Right lobe of liver (tissue), 6 donors: ENCODE measurements at places on chromosomes 1 and 21.

DNA sequence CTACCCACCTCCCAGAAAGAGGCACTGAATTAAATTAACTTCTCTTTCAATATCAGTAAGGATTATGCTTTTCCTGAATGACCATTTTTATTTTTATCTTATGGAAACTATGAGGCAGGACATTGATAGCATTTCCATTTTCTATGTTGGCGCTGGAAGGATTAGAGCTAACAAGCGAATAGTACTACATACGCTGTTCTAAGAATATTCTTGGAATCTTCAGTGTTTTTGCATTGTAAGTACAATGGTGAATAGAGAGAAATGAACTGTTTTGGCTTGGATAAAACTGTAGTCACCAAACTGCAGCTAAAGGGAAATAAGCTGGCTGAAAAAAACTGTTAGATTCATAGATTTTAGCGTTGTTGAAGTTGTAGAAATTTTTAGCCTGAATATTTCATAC, 779.0 kb upstream of the ADGRL4 start:
- H3K4me1 ChIP-seq, result no peaks in the 10 kb centered on the region
- no peak for DNase-seq

- H3K36me3 ChIP-seq, result no peaks in the 10 kb centered on the region
- H3K4me1 ChIP-seq, result no peaks in the 10 kb centered on the region
- no peak for DNase-seq
- H3K4me3 ChIP-seq, result peak overlapping the region; percentile 31
Observed at GRCh38 chr1:205229399-205229871, 1.7 kb downstream of the TMCC2 start.

- no peak for DNase-seq
- no peaks in the 10 kb centered on the region for H3K4me1 ChIP-seq
- H3K4me3 ChIP-seq, result no peak overlapping the region
- H3K36me3 ChIP-seq, result no peaks in the 10 kb centered on the region
- H3K27me3 ChIP-seq, result no peaks in the 10 kb centered on the region
- no peak overlapping the region for H3K27ac ChIP-seq
Observed at GRCh38 chr1:121417325-121417923, 232.6 kb downstream of the SRGAP2C start.

DNA sequence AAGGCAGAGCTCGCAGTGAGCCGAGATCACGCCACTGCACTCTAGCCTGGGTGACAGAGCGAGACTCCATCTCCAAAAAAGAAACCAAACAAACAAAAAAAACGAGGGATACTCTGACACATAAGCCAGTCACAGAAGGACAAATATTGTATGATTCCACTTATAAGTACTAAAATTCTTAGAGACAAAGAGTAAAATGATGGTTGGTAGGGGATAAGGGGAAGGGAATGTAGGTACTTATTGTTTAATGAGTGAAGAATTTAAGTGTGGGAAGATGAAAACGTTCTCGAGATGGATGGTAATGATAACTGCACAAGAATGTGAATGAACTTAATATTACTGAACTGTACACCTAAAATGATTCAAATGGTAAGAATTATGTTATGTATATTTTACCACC, 66.7 kb upstream of the GUCA2A start:
- H3K36me3 ChIP-seq, result no peaks in the 10 kb centered on the region
- H3K27ac ChIP-seq, result no peak overlapping the region
- H3K27me3 ChIP-seq, result no peaks in the 10 kb centered on the region

- H3K4me3 ChIP-seq, result no peak overlapping the region
- H3K36me3 ChIP-seq, result no peaks in the 10 kb centered on the region
- H3K27me3 ChIP-seq, result no peaks in the 10 kb centered on the region
- H3K27ac ChIP-seq, result no peak overlapping the region
- DNase-seq, result no peak
- no peaks in the 10 kb centered on the region for H3K4me1 ChIP-seq
Observed at GRCh38 chr1:65211331-65211730, 63.3 kb downstream of the AK4 start.

GRCh38 chr21:40562242-40563002, 284.5 kb downstream of the DSCAM start:
- no peak for DNase-seq
- H3K27ac ChIP-seq, result no peak overlapping the region
- no peaks in the 10 kb centered on the region for H3K36me3 ChIP-seq
- H3K27me3 ChIP-seq, result no peaks in the 10 kb centered on the region

DNA sequence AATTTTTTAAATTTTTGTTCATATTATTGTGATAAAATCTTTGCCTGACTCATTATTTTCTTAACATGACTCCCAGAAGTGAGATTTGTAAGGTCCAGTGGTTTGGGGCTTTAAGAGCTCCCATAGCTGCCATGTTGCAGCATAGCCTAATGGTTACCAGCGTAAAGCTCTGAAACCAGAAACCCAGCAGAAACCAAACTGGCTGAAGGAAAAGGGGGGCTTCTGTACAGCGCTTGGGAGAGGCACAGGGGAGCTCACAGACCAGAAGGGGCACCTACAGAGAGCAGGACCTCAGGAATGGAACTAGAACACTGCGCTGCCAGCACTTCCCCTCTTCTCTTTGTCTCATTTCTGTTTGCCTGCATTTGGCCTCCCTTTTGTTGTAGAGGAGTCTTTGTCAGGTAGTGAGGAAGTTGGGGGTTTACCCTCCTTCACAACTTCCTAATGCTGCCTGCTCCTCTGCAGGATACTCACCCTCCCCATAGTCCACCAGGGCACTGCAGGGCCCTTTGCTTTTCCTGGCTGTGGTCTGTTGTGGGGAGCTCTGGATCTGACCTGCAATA, 2.6 kb upstream of the PYCR2 start:
- no peak for DNase-seq
- no peak overlapping the region for H3K27ac ChIP-seq
- no peaks in the 10 kb centered on the region for H3K27me3 ChIP-seq
- no peak overlapping the region for H3K4me3 ChIP-seq
- H3K36me3 ChIP-seq, result no peaks in the 10 kb centered on the region
- H3K4me1 ChIP-seq, result no peaks in the 10 kb centered on the region
